NCI-H2029 treated with DMSO at 0.1 percent for 48 hours (cell line): ENCODE measurements at places on chromosomes 13 and 19.

GRCh38 chr19:3080286-3080685 is 13.9 kb upstream of the GNA11 start:
- no peak for DNase-seq

DNA sequence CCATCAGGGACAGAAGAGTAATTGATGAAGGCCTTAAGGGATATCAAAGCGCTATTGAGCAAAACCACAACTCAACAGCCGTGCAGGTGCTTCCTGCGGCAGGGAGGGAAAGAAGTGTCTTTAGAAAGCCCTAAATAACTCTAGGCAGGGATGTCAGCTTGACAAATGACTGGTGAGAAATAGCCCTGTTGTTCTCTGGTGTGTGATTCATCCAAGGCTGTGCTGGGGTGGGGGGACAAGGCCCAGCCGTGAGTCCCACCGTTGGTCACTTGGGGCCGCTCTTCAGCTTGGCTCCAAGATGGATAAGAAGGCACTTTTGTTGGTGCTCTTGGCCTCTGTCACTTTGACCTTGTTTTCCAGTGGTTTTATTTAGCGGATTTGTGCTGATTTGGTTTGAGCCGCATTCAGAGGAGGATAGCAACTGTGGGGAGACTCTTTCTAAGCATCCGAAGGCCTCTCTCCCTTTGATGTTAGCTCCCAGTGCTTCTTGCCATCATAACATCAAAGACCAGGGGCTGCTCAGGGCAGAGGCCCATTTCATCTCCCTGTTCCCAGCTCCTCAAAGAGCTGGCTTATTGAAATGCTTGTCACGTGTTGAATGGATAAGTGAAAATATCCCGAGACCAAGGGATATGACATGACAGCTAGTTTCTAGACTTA is 130.3 kb upstream of the SERP2 start:
- DNase-seq: no peak

DNA sequence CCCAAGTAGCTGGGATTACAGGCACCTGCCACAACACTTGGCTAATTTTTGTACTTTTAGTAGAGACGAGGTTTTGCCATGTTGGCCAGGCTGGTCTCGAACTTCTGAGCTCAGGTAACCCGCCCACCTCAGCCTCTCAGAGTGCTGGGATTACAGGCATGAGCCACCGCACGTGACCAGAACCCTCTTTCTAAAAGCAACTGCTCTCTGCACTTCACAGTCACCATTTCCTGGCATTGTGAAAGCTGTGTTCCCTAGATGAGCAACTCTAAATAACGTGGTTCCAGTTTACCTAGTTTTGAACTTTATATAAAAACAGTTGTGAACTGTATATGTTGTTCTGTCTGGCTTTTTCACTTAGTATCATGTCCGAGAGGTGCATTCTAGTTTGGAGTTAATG is 152.9 kb downstream of the SIPA1L3 start:
- no peak for DNase-seq

GRCh38 chr13:87498681-87499080 is 172.5 kb upstream of the SLITRK5 start:
- DNase-seq: no peak

- DNase-seq: no peak
These were observed 4.0 kb downstream of the MRPL54 start for GRCh38 chr19:3766520-3766919.

DNA sequence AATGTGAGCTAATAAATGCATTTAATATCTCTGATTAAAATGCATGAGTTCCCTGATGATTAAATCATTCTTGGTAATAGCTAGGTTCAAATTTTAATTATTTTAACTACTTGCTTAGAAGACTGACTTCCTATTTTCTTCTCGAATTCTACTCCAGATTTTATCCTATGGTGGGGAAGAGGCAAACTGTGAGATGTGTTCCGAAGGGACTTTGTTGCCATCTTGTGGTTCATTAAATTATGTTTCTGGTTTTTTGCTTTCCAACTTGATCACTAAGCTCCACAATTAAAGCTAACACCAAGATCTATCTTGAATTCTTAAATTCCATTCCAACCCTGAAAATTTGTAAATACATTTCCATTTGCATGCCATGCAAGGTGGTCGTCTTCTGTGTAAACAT is 538.4 kb upstream of the PCDH20 start:
- DNase-seq: no peak

- peak; percentile 60 for DNase-seq
These were observed 23.5 kb downstream of the NFIC start for GRCh38 chr19:3389876-3390371.

DNA sequence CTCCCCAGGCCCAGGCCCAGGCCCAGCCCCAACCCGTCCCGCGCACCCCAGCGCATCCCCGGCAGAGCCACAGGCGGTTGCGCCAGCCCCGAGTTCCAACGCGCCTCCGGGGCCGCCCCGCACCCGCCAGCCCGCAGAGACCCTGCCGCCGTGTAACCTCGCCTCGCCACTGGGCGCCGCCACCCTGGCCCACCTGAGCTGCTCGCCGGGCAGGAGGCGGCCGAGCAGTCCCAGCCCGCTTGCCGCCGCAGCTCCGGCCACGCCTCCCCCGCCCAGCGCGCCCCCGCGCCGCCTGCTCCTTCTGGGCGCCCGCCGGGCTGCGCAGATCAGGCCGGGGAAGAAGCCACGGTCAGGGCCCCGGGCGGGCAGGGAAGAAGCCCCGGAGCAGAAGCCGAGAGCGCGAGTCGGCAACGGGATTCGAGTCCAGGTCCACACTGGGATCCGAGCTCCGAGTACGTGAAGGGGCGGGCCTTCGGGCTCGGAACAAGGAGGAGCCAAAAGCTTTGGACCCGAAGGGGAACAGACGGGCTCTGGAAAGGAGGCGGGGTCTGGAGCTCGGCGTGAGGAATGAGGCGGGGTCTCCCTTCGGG is at the start of gene MBOAT7:
Gene MBOAT7 (minus strand): TSS at position 436 of the 590 bp plus-strand sequence. CDS start 1,072 bp downstream, outside the sequence.
- no peak for DNase-seq

DNA sequence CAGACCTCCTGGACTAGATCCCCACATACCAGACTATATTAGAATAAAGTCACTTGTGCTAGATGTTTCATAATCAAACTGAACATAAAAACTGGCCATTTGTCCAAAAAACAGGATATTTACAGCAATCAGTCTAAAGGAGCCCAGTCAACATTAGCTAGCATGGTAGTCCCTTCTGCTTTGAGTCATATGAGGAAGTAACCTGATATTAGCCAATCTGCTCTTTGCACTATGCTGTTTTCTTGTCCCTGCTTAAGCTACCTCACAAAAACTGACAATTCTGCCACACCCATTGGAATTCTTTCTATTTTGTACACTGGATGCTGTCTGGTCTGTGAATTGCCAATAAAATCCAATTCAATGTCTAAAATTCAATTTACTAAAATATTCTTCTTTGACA is 1824.2 kb downstream of the OLFM4 start:
- no peak for DNase-seq

DNA sequence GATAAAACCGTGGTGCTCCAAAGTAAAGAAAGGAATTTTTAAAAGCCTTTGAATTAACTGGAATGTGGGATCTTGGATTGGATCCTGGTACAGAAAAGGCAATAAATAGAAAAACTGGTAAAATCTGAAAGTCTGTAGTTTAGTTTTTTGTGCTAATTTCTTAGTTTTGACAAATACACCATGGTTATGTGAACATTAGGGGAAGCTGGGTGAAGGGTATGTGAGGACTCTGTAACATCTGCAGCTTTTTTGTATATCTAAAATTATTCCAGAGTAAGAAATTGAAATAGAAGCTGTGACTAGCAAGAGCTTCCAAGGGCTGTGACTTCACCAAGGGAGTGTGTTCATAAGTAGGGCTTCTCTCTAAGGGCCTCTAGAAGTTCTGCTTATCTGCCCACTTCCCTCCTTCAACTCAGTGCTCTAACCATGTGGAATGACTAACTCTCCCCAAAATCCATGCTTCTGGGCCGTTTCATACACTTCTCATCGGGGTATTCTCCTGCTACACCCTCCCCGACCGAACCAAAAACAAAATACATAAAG is 26.5 kb downstream of the ARHGAP35 start:
- no peak for DNase-seq

DNA sequence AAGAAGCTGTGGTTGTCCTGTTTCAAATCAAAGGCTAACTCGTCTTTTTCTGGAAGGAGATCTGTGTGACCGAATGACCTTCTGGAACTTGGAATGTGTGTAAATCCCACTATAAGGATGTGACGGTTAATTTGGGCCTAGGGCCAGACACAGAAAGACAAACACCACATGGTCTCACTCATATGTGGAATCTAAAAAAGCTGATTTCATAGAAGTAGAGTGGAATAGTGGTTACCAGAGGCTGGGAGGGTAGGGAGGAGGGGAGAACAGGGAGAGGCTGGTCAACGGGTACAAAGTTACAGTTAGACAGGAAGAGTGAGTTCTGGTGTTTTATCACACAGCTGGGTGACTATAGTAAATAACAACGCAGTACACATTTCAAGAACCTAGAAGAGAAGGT is 39.3 kb upstream of the RGCC start:
- no peak for DNase-seq

- no peak for DNase-seq
These were observed 85.2 kb downstream of the LACC1 start for GRCh38 chr13:43964698-43965458.

DNA sequence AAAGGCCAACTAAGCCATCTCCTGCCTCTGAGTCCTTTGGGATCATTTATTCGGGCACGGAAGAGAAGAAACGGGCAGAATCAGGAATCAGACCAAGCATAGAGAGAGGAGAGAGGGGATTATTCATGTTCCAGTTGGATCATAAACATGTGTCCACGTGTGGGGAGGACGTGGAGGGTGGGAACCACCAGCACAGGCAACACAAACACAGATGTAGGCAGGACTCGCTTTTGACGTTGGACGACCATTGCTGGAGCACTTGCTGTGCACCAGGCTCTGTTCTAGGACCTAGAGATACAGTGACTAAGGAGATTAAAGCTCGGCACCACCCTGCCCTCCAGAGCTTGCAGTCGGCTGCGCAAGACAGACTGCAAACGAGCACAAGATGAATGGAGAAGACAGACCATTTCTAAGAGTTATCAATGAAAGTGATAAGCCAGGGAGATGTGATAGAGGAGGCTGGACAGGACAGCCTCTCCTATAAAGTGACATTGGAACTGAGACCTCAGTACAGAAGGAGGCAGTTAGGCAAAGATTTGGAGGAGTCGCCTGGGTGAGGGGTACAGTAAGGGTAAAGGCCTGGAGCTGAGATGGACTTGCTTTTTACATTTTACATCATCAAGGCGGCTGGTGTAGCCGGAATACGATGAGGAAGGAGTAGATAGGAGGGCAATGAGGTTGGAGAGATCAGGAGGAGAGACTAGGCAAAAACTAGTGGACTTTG is 716 bp downstream of the SH2D3A start:
- no peak for DNase-seq

- no peak for DNase-seq
These were observed 217.0 kb upstream of the PRR20A start for GRCh38 chr13:56923626-56924140.

- DNase-seq: peak; percentile 36
These were observed 115.4 kb upstream of the TMTC4 start for GRCh38 chr13:100789968-100790367.

DNA sequence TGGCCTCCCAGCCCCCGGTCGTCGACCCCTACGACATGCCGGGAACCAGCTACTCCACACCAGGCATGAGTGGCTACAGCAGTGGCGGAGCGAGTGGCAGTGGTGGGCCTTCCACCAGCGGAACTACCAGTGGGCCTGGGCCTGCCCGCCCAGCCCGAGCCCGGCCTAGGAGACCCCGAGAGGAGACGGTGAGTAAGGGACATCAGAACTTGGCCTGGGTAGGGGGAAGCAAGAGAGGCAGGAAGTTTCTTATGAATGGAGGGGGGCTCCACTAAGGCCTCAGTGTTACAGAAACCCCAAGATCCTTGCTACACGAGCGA is 2.9 kb downstream of the FOSB start:
- no peak for DNase-seq

DNA sequence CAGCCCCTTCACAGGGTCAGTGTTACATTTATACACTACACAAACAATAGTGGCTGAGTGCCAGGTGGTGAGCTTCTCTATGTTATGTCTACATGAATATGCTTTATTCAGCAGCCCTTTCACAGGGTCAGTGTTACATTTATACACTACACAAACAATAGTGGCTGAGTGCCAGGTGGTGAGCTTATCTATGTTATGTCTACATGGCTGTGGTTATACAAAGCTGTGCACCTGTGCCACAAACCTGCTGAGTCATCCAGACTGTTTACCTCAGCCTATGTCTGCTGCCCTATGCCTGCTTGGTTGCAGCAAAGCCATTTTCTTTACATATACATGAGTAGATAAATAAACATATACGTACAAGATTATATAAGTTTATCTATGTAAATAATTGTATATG is 76.5 kb downstream of the ZNF726 start:
- peak; percentile 97 for DNase-seq

- DNase-seq: peak; percentile 33
These were observed at the start of gene ETHE1 for GRCh38 chr19:43526884-43527859. ETHE1 (minus strand) TSS chr19:43527201; CDS start chr19:43527177, 24 bp downstream.

- no peak for DNase-seq
These were observed 24.4 kb downstream of the MYO1F start for GRCh38 chr19:8552810-8553209.

DNA sequence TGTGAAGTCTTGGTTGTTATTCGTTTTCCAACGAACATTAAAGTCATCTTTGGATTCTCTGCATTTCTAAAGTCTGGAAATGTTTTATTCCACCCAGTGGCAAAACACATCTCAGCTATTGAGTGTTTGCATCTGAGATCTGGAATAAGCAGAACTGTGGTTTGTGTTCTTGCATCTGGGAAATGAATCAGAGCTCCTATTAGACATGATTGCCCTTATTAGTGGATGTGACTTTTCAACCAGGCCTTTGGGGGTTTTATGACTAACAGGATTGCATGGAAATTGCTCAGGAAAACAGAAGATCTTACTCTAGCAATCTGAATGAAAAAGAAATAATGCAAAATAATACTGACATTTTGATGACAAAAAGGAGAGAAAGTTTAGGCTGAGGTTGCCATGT is 488.8 kb downstream of the IRS2 start:
- DNase-seq: no peak

DNA sequence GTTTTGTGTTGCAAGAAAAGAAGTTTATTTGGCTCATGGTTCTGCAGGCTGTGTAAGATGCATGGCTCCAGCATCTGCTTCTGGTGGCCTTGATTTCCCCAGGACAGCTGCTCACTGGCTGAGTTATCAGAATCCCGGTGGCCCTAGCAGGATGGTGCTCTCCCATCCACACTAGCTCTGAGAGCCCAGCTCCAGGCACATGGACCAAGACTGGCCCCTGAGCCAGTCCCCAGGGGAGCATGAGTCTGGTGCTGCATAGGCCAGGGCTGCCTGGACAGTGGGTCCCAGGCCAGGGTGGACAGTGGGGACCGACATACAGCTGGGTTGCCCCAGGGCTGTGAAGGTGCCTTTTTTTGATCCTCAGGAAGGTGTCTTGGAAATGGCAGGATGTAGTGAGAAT is 10.4 kb downstream of the ADGRE2 start:
- no peak for DNase-seq

DNA sequence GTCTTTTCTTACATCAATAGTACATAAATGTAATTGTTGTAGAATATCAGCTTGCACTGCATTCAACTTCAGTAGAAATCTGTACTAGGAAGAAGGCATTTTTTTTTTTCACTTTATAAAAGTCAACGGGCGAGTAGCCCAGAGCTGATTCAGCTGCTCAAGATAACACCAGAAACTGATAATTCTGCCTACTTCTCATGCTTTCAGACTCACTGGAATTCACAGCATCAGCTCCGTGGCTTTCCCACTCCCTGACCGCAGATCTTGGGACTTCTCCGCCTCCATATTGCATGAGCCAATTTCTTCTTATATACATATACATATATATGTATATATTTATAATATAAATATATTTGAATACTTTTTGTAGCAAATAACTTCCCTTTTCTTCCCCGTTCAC is 263.1 kb upstream of the RXFP2 start:
- no peak for DNase-seq

- no peak for DNase-seq
These were observed 9.3 kb upstream of the PEAK3 start for GRCh38 chr19:2291185-2291751.

GRCh38 chr13:45682494-45683008 is 19.6 kb upstream of the CBY2 start:
- DNase-seq: no peak
